ENCODE measurements at places on chromosomes 16 and 17. TPM values are rescaled to one million over a fixed set of nuclear protein-coding genes. Genes with fewer than 3 reads are reported as not detected.

- H3K36me3 ChIP-seq = peaks cover 45% of the 10 kb centered on the region
- no peak for DNase-seq
- H3K4me3 ChIP-seq = no peak overlapping the region
- H3K4me1 ChIP-seq = no peaks in the 10 kb centered on the region
Measured at GRCh38 chr17:76398523-76399174, 14.2 kb downstream of the SPHK1 start.

- H3K27ac ChIP-seq = no peak overlapping the region
- H3K4me3 ChIP-seq = no peak overlapping the region
- no peaks in the 10 kb centered on the region for H3K27me3 ChIP-seq
- H3K36me3 ChIP-seq = no peaks in the 10 kb centered on the region
Measured at GRCh38 chr16:47519037-47519436, 57.9 kb downstream of the PHKB start.

GRCh38 chr16:48133455-48134211, 22.2 kb downstream of the ABCC12 start:
- H3K27ac ChIP-seq = no peak overlapping the region
- peaks cover 39% of the 10 kb centered on the region for H3K4me1 ChIP-seq
- H3K27me3 ChIP-seq = peaks cover 17% of the 10 kb centered on the region

The KRTAP4-11 gene
- not detected for total RNA-seq

The TAT gene
- not detected for total RNA-seq

The PDP2 gene
- total RNA-seq = 27.2 TPM

The PCGF2 gene
- total RNA-seq = 205 TPM

The WDR45B gene
- total RNA-seq = 108 TPM

The C1QL1 gene
- total RNA-seq = 1.3 TPM

All from Calu3 (cell line).